ENCODE measurements at places on chromosomes 3 and 15.

- DNase-seq = peak; percentile 66
Observed at GRCh38 chr15:57609805-57610529, 18.3 kb downstream of the MYZAP start.

DNA sequence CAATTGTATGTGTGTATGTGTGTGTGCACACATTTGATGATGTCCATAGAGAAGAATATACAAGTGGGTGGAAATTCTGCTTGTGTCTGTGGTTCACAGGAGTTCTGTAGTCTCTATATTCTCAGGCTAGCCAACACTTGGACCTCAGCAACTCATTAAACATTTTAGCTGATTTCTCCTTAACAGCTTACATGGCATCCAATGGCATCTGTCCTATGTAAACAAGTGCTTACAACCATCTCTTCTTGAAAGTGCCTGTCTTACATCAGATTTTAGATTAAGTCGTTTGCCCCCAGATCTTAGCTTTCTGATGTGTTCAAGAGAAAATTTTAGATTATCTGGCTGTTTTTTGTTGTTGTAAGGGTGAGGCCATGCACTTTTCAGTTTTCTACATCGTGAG is 29.0 kb downstream of the ZNF662 start:
- no peak for DNase-seq

- DNase-seq = no peak
Observed at GRCh38 chr3:179546814-179547241, 15.9 kb upstream of the ACTL6A start.

DNA sequence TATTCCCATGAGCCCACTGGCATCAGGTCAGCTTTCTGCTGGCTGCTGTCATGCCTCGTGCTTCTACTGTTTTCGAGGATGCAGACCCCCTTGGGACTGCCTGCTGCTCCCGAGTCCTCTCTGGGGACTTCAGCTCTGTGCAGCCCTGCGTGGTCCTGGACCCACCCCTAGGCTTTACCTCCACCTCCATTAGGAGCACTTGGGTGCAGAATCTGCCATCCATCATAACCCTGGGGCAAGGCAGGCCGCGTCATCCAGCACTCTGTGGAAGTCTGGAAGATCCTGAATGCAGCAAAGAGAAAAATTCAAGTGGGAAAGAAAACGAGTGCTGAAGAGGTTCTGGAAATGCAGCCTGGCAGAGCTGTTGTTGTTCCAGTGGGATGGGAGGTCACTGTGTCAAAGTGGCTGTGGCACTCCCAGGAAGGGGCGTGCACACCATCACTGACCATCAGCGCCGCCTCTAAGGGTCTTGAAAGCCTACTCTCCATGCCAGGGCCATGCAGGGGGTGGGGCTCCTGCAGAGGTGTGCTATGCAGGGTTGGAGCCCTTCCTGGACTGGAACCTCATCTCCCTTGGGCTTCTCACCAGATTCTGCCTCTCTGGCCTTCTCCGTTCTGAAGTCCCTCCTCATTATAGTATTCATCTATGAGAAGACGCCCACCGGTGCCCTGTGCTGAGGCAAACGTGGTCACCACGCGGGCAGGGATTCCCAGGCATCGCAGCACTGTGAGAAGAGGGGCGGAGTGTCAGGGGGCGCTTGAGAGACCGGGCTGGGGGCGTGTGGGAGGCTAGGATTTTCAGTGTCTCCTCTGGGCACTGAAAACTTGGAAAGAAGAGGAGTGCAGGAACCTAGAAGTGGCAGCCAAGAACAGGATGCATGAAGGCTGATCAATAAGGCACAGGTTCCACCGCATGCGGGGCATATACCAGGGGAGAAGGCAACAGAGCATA is 12.5 kb downstream of the EPB42 start:
- no peak for DNase-seq

DNA sequence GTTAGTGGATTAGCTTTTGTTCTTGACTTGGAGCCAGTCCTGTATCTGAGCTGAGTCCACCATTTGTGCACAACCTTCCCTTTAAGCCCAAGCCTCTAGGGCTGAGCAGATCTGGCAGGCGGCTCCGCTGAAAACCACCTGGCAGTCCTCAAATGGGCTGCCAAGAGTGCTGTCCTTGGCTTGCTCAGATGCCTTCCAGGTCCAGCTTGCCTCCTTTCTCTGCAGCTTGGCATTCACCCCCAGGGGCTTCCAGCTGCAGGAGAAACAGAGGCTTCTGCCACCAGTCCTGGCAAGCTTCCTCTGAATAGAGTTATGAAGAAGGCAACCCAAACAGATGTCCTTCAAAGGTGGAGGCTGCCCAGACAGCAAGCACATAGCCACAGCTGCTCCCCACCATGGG is 96.7 kb downstream of the LRTM1 start:
- no peak for DNase-seq

All from fibroblast of mammary gland (primary cell).